ENCODE measurements at places on chromosomes 11 and 22.

DNA sequence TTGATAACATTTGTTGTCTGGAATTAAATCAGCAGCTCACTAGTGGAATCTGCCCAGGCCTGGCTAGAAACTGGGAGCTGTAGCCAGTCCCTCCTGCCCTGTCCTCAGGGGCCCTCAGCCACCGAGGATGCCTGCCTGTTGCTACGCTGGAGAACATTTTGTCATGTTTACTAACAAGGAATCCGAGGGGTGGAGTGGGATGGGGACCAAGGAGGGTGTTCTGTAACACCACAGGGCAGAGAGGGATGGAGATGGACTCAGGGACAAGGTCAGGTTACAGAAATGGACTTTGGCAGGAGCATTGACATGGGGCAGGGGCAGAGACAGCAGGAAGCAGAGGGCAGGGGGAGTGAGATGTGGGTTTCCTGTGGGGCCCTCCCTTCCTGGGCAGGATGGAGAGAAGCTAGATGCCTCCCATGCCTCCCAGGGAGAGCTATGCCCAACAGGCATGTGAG lies 45.8 kb upstream of the AMPD3 start:
- DNase-seq, result no peak

DNA sequence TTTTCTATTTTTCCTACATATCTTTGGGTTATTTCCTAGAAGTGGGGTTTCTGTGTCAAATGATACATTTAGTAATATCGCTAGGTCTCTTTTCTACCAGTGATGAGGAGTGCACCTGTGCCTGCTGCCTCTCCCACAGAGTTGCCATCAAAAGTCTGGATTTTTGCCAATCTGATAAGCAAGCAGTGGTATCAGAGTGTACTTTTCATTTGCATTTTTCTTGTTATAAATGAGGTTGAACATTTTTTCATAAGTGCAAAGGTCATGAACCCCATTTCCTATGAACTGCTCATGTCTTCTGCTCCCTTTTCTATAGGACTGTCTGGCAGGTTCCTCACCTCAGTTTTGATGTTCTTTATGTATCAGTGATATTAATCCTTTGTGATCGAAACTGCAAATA lies 1.7 kb downstream of the TRPM5 start:
- DNase-seq, result no peak

DNA sequence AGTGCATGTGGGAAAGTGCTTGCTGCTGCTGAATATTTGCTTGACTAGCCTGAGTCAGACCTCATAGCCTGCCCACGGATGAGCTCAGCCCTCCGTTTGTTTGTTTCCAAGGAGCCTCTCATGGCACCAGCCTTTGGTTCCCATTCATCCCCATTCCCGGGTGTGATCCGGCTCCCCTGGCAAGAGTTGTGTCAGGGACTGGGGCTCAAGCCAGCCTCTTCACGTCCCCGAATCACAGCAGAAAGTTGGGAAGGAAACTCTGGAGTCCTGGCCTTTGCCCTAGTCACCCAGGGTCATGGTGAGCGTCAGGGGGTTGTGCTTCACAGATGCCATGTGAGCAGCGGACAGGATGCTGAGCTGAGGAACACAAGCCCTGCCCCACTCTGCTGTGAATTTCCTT lies 13.8 kb downstream of the SEC14L3 start:
- peak; percentile 51 for DNase-seq

DNA sequence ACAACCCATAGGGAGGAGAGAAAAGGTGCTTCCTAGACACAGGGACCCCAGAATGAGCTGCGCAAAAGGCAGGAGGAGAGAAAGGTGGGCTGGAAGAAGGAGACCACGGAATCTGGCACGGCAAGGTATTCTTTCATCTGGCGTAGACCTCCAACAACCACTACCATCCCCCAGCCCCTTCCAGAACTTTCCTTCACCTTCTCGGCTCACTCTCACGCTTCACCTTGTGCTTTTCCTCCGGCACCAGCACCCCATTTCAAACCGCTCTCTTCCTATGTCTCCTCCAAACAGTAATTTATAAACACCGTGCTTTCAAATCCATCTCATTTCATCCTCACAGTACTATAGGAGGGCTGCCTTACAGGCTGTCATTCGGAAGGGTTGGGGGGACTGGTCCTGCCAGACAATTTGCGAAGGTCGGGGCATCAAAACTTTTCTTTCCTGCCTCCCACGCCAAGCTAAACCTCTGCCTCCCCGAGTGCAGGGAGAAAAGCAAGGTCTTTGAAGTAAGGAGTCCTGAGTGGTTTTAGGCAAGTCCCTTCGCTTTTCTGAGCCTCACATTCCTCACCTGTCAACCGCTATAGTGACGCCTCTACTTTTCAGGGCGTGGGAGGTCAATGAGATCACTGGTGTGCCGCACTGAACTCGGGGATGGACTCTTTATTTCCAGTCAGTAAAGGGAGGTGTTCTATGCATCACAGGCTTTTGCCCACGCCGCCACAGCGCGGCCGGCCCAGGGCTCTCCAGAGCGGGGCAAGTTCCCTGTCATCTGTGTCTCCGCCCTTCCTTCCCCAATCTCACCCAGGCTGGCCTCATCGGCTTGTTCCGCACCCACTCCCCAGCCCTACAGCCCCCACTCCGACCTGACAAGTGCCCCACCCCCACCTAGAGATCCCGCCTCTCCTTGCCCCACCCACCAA lies 800 bp downstream of the KCTD21 start:
- DNase-seq, result peak; percentile 93

- DNase-seq, result no peak
Observed at GRCh38 chr11:78161962-78162371, 22.5 kb upstream of the ALG8 start.

DNA sequence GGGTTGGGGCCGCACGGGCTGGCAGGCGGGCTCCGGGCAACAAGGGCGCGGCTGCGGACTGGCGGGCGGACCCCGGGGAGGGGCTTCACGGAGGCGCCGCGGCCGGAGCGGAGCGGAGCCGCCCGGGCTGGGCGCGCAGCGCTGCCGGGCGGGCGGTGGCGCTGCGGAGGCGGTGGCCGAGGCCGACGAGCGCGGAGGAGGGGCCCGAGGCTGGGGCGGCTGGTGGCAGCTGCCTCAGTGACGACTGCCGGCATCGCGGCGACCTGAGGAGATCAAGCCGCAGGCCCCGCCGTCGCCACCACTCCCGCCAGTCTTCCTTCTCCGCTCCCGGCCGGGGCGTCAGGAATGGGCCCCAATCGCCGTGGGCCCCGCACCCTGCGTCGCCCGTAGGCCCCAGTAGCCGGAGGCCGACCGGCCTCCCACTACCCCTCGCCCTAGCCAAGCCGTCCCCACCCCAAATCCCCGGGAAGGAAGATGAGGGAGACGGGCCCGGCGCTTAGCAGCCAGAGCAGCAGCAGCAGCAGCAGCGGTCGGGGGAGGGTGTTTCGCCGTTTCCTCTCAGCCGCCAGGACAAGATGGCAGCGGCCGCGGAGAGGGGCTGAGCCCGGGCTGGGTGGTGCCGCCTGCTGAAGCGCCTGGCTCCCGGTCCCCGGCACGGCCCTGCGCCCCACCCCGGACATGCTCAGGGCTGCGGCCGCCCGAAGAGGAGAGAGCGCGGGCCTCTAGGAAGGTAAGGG lies at the start of gene HIPK3:
HIPK3 (plus strand) TSS at position 222 of the 737 bp plus-strand sequence.
- peak; percentile 91 for DNase-seq

DNA sequence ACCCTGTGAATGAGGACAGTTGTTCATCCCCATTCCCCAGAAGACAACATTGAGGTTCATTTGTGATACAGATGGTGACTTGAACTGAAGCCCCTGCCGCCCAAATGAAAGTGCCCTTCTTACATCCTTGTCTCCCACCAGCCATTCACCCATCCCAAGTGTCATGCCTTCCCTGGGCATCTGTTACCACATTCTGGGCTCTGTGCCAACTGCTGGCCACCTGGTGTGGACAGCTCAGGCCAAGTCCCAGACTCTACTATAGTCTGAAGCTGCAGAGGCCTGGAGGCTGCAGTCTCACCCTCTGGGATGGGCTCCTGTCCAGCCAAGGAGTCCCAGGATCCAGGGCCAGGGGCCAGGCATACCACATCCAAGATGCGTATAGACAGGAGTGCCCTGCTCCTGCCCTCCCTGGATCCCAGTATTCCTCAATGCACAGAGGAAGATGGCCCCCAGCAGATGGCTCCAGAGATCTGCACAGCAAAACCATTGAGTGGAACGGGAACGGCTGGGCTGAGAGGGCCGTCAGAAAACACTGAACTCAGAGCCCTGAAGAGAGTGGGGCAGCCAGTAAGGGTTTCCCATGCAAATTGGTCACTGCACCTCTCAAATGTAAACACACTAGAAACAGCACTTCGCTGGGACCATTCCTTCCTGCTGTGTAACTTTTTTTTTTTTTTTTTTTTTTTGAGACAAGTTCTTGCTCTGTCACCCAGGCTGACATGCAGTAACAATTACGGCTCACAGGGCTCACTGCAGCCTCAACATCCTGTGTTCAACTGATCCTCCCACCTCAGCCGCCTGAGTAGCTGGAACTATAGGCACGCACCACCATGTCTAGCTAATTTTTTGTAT lies 22.8 kb downstream of the ARRB1 start:
- DNase-seq, result peak; percentile 79

DNA sequence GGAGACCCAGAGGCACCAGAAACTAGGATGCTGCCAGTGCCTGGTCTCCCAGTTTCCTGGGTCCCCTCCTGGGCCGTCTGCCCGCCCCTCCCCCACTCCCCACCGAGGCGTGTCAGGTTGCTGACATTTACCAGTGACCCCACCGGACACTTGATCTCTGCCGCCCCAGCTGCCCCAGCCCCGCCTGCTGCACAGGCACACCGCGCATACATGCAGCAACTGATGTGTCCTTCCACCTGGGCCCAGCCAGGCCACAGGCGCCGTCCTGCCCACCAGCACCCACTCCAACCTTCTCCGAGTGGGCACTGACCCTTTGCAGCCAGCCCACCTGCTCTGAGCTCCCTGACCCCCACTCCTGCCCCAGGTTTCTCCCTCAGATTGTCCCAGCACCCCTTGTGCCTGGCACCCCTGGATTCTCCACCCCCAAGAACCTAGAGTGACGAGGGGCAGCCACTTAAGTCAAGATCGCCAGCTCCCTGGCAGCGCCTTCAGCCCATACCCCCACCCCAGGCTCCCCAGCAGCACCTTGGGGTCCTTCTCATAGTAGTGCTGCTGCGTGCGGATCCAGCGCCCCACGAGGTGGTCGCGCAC lies 548 bp downstream of the PYGM start:
- DNase-seq, result no peak

GRCh38 chr11:45245218-45246045 lies 40.7 kb downstream of the SYT13 start:
- DNase-seq, result no peak

- DNase-seq, result peak; percentile 58
Observed at GRCh38 chr11:58907780-58908179, 31.5 kb upstream of the GLYATL1 start.

DNA sequence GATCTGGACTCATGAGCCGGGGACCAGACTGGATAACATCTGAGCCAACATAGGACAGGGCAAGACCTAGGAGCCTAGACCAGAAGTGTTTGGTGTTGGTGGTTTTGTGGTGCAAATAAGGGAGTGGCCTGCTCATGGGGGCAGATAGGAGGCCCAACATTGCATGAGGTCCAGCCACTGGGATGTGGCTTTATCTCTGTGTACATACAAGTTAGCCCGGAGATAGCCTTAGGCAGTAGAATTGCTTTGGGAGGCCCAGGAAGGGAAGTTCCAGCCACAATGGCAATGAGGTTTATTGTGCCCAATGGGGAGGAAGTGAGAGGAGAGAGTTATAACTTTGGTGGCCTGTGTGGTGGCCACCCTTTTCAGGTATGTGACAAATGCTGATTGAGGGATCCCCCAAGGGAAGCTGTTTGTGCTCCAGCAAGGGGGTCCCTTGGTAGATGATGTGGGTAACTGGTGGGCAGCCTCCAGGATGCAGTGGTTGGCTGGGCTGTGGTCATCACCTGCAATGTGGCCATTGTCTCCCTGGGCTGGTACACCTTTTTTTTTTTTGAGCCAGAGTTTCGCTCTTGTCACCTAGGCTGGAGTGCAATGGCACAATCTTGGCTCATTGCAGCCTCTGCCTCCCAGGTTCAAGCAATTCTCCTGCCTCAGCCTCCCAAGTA lies 6.4 kb downstream of the LMO2 start:
- peak; percentile 41 for DNase-seq

DNA sequence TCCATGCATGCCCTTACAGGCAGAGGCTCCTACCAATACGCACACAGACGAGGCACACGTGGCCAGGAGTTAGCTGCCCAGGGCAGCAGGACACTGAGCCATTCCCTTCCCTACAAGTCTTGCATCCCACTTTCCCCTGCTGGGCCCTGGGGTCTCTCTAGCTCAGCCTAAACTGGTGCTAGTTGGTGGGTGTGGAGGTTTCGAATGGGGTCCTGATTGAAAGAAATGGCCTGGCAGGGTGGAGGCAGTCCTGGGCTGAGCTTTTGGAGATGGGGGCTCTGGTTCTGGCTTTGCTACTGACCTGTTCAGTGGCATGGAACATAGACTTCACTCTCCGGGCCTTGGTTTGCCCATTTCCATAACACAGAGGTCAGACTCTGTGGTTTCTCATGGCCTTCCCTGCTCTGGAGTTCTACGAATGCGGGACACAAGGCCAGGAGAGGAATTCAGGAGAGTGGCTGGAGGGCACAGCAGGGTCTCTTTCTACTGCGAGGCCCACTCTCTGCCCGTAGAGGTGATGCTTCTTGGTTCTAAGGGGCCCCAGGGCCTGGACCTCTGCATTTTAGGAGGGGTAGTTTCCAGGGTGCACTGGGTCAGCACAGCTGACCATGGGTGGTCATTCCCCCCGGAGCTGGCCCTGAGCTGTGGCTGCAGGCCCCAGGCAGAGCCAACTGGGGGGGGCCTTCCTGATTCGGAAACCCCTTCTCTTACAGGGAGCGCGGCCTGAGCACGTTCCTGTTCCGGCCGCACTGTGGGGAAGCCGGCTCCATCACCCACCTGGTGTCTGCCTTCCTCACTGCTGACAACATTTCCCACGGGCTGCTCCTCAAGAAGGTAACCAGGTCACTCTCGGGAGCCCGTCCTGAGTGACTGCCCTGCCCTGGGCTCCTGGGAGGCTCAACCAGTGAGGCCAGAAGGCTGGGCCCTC lies 40.0 kb downstream of the RNF141 start:
- no peak for DNase-seq

DNA sequence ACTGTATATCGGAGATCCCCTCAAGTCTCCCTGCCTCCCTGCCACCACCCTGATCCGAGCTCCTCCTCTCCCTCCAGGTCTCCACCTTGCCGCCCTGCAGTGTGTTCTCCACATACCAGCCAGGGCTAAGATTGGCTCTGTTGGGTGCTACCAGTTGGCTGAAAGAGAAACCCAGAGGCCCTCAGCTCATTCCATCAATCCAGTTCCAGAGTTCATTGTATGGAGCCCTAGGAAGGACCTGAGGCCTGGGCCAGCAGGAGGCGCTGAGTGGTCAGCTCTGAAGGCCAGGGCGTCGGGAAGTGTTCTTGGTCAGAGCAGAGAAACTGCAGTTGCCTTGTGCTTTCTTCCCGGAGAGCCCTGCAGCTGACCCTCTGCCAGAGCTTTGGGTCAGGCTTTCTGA lies 2.2 kb upstream of the TOP3B start:
- peak; percentile 28 for DNase-seq

DNA sequence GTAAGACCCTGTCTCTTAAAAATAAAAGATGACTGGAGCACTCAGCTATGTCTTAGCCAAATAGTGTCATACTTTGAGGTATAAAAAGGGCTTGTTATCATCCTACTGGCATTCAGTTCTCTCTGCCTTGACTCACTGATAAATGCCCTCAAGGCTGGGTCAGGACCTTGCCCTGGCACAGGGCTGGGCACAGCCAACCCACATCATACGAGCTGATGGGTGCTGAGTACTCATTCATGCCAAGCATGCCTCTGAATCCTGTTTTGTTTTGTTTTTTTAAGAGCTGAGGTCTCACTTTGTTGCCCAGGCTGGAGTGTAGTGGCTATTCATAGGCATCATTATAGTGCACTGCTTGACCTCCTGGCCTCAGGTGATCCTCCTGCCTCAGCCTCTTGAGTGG lies 1.9 kb downstream of the SMTNL1 start:
- no peak for DNase-seq

Data from suppressor macrophage treated with lipopolysaccharide for 1 hour (primary cell).